ENCODE measurements at places on chromosomes 2 and 18.

GRCh38 chr18:46732801-46733200 lies 24.1 kb downstream of the ST8SIA5 start:
- DNase-seq: no peak

DNA sequence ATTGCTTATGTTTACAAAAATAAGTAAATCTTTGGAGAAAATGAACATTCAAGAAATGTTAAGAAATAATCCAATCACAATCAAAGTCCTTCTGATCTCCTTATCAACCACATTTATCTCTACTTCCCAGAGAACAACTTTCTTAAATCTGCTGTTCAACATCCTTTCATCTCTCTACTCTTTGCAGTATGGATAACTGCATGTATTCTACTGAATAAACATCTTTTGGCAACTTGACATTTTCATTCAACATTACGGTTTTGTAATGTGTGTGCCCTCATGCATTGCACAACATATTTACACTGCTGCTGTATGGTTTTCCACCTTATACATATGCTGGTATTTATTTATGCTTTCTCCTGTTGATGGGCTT lies 9.2 kb downstream of the CMPK2 start:
- DNase-seq: no peak

GRCh38 chr2:175755169-175755568 lies 246.9 kb downstream of the LNPK start:
- no peak for DNase-seq

DNA sequence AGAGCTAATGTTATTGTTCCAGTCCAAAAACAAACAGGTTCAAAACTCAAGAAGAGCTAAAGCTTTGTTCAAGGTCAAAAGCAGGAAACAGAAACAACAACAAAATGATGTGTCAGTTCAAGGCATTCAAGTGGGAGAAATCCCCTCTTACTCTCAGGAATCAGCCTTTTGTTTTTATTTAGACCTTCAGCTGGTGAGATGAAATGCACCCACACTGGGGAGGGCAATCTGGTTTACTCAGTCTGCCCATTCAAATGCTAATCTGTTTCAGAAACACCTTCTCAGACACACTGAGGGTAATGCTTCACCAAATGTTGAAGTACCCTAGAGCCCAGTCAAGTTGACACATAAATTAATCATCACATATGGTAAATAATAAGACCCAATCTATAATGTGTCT lies 150.6 kb downstream of the TMX3 start:
- no peak for DNase-seq

GRCh38 chr18:49169037-49169521 lies 218.3 kb upstream of the SMAD7 start:
- no peak for DNase-seq

DNA sequence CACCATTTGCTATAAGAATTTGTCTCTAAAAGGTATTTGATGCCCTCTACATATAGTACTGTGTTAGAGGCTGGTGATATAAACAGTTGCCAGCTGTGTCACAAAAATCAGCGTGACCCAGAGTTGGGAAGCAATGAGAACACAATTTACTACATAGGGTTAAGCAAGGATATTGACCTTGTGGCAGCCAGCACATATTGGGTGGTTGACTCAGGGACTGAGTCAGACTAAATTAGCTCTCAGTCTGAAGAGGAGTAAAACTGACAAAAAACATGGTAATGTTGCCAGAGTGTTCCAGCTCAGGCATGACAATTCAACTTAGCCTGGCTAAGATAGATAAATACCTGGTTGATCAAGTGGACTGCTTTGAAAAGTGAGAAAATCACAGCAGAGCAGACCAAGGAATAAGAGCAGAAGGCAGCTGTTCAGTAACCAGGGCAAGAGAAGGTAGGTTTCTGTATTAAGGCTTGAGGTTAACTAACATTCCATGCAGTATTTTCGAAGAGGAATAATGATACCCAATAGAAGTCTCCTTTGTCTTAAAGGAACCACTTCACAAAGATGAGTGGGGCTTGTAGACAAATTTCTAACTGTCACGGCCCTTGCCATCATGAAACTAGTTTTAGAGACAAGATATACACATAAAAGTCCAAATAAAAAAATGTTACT lies 108.2 kb upstream of the ERBB4 start:
- DNase-seq: no peak

- DNase-seq: no peak
These were observed 4.9 kb upstream of the DUSP2 start for GRCh38 chr2:96150007-96150640.
